ENCODE measurements at places on chromosomes 4 and X.

DNA sequence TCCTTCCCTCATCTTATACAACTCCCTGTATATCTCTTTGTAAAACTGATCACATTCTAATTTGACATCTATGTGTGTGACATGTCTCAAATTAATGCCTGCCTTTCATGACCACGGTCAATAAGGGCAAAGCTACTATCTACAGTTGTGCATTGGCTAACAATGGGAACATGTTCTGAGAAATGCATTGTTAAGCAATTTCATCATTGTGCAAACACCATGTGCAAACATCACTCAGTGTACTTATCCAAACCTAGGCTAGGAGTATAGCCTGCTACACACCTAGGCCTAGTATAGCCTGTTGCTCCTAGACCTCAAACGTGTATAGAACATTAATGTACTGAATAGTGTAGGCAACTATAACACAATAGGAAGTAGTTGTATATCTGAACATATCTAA lies 95.0 kb downstream of the BANK1 start:
- no peak for DNase-seq

DNA sequence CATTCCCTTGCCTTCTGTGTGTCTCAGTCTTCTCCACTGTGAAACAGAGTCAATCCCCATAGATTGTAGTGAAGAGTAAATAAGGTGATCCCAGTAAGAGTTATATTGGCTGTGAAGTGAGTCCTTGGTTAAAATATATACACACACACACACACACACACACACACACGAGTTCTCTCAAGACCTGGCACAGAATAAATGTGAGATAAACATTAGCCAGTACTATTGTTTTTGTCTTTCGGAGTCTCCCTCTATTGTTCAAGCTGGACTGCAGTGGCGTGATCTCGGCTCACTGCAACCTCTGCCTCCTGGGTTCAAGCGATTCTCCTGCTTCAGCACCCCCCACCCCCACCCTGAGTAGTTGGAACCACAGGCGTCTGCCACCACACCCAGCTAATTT lies 44.8 kb upstream of the FAM156A start:
- DNase-seq = no peak

- no peak for DNase-seq
These were observed 72.1 kb upstream of the SPANXC start for GRCh38 chrX:141314441-141314840.

DNA sequence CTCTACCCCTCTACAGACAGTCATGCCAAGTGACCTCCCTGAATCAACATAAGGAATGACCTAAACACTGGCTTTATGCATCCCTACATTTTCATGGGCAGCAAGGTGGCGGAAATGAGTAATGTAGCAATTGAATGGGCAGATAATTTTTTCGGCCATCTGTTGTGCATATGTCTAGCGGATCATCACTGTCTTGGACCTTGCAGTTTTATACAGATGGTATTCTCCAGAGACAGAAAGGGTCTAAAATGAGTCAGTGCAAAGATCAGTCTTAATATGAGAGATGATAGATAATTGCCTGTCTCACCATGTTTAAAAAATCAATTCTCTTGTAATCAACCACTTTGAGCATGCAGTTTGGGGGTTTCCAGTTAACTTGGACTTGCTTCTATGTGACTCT lies 177.3 kb upstream of the DKK2 start:
- DNase-seq = no peak

DNA sequence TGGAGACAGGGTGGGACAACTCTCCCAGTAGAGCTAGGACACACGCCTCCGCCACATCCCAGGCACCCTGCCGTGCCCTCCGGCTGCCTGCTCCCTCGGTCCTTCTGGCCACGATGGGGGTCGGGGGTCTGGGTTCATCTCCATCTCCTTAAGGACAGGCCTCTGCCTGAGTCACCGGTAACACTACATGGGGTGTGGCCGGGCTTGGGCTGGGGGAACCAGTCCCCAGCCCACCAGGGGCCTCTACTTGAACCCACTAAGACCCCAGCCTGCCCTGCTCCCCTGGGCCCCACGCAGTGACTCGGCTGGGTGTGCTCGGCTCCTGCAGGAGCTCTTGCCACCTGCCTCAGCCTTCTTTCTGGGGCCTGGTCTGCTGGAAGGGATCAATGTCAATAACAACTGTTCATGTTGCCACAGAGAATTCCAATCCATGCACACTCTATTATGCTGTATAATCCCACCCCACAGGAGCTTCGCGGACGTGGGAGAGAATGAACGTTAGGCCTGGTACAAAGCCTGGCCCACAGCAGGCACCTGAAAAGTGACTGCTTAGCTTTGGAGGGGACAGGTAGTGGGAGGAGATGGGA lies 177.7 kb upstream of the PSAPL1 start:
- DNase-seq = no peak

DNA sequence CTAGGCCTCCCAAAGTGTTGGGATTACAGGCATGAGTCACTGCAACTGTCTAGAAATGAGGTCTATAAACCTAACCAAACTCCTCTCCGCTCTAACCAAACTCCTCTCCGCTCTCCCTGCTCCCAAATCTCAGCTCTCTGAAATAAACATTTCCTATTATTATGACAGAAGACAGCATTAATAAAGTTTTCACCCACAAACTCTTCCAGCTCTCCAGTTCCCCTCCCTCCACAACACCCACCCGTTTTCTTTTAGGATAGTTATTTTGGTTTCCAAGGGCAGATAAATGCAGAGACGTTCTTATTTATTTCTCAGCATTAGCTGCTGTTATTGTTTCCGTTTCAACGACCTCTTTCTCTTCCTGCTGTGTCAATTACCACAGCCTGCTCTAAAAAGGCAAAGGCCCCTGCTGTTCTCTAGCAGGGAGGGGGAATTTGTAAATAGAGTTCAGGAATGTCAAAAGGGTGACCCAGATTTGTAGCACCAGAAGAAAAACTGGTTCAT lies 13.3 kb upstream of the SCD5 start:
- no peak for DNase-seq

DNA sequence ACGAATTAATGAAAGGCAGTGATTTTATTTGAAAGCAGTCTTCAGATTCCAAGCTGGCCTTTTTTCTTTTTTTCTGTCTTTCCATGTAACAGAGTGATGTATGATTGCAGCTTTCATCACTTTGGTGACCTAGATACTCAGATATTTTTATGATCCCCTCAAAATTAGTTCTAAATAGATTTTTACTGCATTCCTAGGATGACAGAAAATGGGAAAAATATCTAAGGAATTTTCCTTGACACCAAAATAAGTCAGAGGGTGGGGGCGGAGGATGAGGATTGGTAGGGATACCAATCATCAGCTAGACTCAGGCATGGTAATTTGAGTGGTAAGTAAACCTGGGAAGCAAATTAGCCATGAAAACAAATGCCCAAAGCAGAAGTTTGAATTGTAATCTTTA lies 11.9 kb upstream of the HMGB2 start:
- no peak for DNase-seq

DNA sequence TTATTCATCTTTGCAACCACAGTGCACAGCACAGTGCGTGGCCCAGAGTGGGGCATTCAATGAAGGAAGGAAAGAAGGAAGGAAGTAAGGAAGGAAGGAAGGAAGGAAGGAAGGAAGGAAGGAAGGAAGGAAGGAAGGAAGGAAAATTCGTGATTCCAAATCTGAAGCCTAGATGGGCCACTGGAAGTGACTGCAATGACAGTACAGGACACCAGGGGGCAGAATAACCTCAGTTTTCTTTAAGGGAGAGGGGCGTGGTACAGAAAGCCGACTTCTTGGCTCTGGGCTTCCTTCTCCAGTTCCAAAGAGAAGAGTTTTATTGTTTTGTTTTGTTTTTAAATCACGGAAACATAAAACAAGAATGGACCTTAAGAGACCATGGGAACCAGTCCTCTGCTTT lies 47.8 kb downstream of the APLN start:
- peak; percentile 27 for DNase-seq

DNA sequence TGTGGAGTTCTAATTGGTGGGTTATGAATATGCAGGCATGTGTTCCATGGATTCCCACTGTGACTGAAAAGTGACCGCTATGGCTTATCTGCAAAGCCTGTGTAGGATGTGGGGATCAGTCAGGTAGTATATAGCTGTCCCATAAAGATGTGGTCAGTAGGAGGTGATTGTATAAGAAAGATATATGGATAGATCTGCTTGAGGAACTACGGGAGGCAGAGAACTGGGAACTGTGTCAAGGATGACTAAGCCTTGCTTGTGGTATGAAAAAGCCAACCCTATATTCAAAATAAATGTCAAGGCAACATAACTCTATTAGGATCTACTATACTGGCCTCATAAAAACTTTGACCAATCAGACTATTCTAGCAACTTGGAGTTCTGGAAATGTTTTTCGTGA lies 185.2 kb downstream of the KLHL4 start:
- no peak for DNase-seq

- no peak for DNase-seq
These were observed 77.2 kb downstream of the SH3KBP1 start for GRCh38 chrX:19810006-19810774.

- DNase-seq = no peak
These were observed 58.1 kb upstream of the GBA3 start for GRCh38 chr4:22634541-22635181.

- no peak for DNase-seq
These were observed 31.2 kb downstream of the WDR1 start for GRCh38 chr4:10085386-10085785.

DNA sequence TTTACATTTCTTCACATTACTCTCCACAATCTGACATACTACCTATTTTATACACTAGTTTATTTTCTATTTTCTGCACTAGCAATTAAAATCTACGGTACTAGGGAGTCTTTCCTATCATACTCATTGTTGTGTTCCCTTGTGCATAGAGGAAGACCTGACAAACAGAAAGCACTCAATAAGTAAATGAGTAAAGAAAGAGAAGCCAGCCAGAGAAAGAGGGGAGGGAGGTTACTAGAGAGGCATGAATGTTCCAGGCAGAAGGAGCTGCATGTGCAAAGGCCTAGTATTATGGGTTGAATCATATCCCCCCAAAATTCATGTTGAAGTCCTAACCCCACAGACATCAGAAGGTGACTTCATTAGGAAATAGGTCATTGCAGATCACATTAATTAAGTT lies 114.0 kb downstream of the ZAR1 start:
- DNase-seq = no peak

GRCh38 chr4:21697583-21697982 lies 251.0 kb downstream of the KCNIP4 start:
- DNase-seq = no peak

DNA sequence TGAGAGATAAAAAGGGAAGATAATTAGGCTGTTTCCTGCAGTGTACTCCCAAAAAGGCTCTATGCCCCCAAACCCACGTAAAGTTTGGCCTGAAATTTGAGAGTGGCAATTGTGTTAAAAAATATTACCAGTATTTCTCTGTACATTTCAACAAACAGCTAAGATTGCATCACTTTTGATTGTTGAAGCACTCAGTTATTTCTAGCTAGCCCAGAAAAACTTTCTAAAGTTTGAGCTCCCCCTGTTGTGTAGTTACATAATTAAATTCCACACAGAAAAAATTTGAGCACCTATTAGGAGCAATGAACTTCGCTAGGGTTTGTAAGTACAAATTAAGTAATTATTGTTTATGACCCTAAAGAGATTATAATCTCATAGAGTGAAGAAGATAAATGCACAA lies 109.4 kb downstream of the DLG3 start:
- DNase-seq = no peak

GRCh38 chr4:6908432-6909112 lies 1.1 kb upstream of the TBC1D14 start:
- DNase-seq = no peak

GRCh38 chr4:41748571-41749475 lies at the start of gene PHOX2B:
TSS of gene PHOX2B (minus strand) at chr4:41748725. CDS start at chr4:41748610, 115 bp downstream.
- no peak for DNase-seq

Measured in stimulated activated CD4-positive, alpha-beta T cell treated with anti-CD3 and anti-CD28 coated beads, Interleukin-1b, Interleukin-23, amount 100 ng/mL, for 1 hour (primary cell).